Vagina (tissue), 2 donors: ENCODE measurements at places on chromosomes 16 and 17. TPM values are rescaled to one million over a fixed set of nuclear protein-coding genes. Genes with fewer than 3 reads are reported as not detected.

The ABCC3 gene
- 47.6 TPM for total RNA-seq

DNA sequence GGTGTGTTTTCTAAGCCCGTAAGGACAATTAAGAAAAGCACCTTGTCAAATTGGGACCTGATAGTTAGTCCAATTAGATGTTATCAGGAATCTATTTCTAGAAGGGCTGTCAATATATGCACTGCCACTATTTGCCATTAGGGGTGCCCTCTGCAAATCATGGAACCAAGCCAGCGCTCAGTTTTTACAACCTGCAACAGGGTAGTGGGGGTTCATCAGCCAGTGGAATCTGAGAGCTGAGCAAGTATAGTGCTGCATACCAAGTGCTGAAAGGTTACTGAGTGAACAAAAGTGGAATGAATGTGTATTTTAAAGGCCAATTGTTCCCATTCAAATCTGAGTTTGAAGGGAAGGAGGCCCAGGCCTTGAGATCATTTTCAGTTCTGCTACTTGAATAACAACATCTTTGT, 10.4 kb downstream of the PRR11 start:
- H3K36me3 ChIP-seq, result no peaks in the 10 kb centered on the region
- no peaks in the 10 kb centered on the region for H3K27me3 ChIP-seq
- H3K4me3 ChIP-seq, result no peak overlapping the region
- no peak for DNase-seq

DNA sequence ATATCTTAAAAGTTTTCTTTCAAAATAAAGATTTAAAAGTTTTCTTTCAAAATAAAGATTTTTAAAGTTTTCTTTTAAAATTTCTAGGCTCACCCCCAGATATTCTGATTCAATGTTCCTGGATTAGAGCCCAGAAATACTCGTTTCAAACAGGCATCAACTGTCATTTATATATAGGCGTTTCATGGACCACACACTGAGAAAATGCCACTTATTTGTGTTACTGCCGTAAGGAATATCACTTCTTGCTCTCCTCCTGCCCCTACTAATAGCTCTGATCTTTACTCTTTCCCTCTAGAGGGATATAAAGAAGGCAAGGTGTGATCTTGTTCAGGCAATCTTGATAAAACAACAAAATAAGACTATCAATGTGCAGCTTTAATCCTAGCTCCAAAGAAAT, 1324.1 kb downstream of the CDH8 start:
- no peak for DNase-seq

DNA sequence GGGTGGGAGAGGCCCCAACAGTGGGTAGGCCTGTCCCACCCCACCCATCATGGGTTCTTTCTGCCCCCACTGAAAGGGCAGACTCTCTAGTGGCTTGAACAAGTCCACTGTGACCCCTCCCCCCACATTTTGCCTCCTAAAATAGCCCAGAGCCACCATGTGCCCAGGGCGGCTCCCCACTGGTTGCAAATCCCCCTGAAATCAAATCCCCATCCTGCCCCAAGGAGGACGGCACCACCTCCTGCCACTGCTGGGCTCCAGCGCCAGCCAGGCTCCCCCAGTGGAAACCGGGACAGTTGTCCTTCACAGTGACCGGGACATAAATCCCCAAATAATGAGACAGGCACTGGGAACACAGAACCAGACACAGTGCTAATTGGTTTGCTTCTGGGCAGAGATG, 20.5 kb downstream of the ZNF385C start:
- H3K36me3 ChIP-seq, result no peaks in the 10 kb centered on the region
- H3K4me3 ChIP-seq, result no peak overlapping the region
- H3K27me3 ChIP-seq, result peaks cover 1% of the 10 kb centered on the region
- no peak overlapping the region for H3K27ac ChIP-seq
- DNase-seq, result no peak
- H3K4me1 ChIP-seq, result no peaks in the 10 kb centered on the region

DNA sequence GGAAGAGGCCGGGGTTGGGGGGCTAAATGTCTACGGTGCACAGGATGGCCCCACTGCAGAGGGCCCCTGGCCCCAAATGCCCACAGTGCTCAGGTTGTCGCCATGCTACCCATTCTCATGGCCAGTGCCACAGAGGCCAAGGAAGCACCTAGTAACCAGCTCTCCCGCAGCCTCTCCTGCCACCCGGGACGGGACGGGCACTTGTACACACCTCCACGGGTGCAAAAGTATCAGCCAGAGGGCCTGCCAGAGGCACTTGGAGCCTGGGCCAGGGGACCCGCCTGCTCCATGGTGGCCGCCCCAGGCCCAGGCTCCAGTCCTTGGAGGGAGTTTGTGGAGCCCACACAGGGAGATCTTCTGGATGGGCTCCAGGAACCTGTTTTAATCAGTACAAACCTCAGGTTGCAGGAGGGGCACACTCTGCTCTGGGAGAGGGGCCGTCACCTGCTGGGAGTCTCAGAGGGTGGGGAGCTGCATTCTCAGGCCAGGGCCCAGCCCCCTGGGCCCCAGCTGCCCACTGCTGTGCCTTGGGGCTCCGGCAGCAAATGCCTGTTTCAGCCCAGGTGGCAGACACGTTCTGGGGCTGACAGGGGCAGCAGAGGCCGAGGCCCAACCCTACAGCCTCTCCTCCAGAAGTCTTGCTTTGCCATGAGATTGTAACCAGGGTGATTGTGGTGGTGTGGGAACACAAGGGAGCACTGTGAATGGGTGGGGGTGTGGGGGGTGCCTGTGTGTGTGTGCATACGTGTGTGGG, 7.9 kb downstream of the TPSD1 start:
- H3K4me3 ChIP-seq, result no peak overlapping the region
- DNase-seq, result no peak
- peaks cover 7% of the 10 kb centered on the region for H3K4me1 ChIP-seq
- H3K27ac ChIP-seq, result no peak overlapping the region
- no peaks in the 10 kb centered on the region for H3K36me3 ChIP-seq

GRCh38 chr17:41518789-41519449, at the start of gene KRT15:
TSS of gene KRT15 (minus strand) at chr17:41518890. CDS start at chr17:41518827, 63 bp downstream.
- peak within 1 kb of the TSS; percentile 42 for H3K4me3 ChIP-seq
- no peaks in the 10 kb centered on the region for H3K36me3 ChIP-seq
- peaks cover 30% of the 10 kb centered on the region for H3K4me1 ChIP-seq
- no peak within 1 kb of the TSS for H3K27ac ChIP-seq
- DNase-seq, result no peak

GRCh38 chr16:88472637-88473205, 19.6 kb downstream of the ZFPM1 start:
- H3K4me1 ChIP-seq, result peaks cover 8% of the 10 kb centered on the region
- H3K27ac ChIP-seq, result no peak overlapping the region
- no peak for DNase-seq
- no peaks in the 10 kb centered on the region for H3K27me3 ChIP-seq
- no peaks in the 10 kb centered on the region for H3K36me3 ChIP-seq

GRCh38 chr17:31788956-31789355, 70.1 kb downstream of the COPRS start:
- H3K36me3 ChIP-seq, result no peaks in the 10 kb centered on the region
- no peak overlapping the region for H3K4me3 ChIP-seq
- H3K4me1 ChIP-seq, result peaks cover 7% of the 10 kb centered on the region
- no peaks in the 10 kb centered on the region for H3K27me3 ChIP-seq
- DNase-seq, result no peak
- no peak overlapping the region for H3K27ac ChIP-seq

DNA sequence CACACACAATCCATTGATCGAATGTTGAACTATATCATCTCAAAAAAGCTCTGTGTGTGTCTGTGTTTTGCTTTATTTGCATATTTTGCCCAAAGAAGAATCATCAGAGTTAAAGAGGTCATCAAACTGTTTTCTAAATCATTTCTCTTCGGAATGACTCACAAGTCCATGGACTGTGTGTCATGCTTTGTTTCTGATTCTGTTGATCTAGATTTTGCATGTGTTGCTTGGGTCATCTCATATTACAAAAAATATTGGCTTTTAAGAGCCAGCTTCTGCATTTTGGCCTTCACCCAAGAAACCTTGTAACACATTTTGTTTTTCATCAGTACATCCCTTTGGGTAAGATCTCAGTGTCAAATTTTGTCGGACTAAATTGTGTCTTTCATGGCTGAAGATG, 471.2 kb upstream of the HSBP1 start:
- H3K27me3 ChIP-seq, result no peaks in the 10 kb centered on the region
- no peak for DNase-seq
- H3K36me3 ChIP-seq, result no peaks in the 10 kb centered on the region
- no peak overlapping the region for H3K4me3 ChIP-seq
- no peaks in the 10 kb centered on the region for H3K4me1 ChIP-seq
- H3K27ac ChIP-seq, result peak overlapping the region; percentile 13

DNA sequence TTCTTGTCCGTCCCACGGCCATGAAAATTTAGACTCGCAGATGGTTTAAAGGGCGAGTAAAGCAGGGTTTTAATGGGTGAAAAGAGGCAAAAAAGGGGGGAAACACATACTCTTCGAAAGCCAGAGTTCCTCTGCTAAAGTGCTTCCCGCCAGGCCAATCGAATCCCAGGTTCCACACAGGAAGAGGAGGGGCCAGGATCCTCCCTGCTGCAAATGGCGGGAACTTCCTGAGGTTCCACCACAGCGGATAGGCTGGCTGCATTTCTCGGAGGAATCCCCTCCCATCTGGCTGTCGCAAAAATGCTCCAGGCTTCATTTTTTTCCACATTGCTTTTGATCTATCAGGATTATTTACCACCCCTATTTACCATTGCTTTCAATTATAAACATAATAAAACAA, 670.1 kb upstream of the CA10 start:
- H3K4me1 ChIP-seq, result no peaks in the 10 kb centered on the region
- no peak overlapping the region for H3K27ac ChIP-seq
- H3K4me3 ChIP-seq, result no peak overlapping the region
- H3K36me3 ChIP-seq, result no peaks in the 10 kb centered on the region
- H3K27me3 ChIP-seq, result no peaks in the 10 kb centered on the region
- DNase-seq, result no peak

The STH gene
- not detected for total RNA-seq

- no peaks in the 10 kb centered on the region for H3K36me3 ChIP-seq
- no peak for DNase-seq
- H3K27ac ChIP-seq, result no peak overlapping the region
- H3K4me1 ChIP-seq, result no peaks in the 10 kb centered on the region
- no peak overlapping the region for H3K4me3 ChIP-seq
Measured at GRCh38 chr16:54482892-54483574, 196.4 kb upstream of the IRX3 start.

- no peaks in the 10 kb centered on the region for H3K36me3 ChIP-seq
- H3K4me1 ChIP-seq, result no peaks in the 10 kb centered on the region
- no peaks in the 10 kb centered on the region for H3K27me3 ChIP-seq
- DNase-seq, result no peak
Measured at GRCh38 chr17:80468242-80468641, 8.2 kb downstream of the NPTX1 start.

DNA sequence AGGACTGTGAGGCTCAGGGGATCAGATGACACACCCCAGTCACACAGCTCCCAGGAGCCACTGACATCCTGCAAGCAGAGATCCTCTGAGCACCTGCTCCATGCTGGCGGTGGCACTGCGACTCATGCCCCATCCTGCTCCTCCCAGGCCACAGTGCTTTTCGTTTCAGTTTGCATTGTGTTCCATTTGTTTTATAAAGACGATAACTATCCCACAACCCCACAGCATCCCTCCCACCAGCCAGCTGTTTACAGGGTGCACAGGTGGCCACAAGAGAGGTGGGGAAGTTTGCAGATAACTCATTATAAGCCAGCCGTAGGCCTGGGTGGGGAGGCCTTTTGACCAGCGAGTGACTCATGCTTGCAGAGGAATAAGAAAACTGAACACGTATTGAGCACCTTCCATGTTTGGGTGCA, 28.2 kb downstream of the BCO1 start:
- no peak for DNase-seq
- no peaks in the 10 kb centered on the region for H3K36me3 ChIP-seq
- no peaks in the 10 kb centered on the region for H3K27me3 ChIP-seq
- H3K4me1 ChIP-seq, result peaks cover 18% of the 10 kb centered on the region

The SLC25A39 gene
- 93.1 TPM for total RNA-seq

The C17orf78 gene
- not detected for total RNA-seq

DNA sequence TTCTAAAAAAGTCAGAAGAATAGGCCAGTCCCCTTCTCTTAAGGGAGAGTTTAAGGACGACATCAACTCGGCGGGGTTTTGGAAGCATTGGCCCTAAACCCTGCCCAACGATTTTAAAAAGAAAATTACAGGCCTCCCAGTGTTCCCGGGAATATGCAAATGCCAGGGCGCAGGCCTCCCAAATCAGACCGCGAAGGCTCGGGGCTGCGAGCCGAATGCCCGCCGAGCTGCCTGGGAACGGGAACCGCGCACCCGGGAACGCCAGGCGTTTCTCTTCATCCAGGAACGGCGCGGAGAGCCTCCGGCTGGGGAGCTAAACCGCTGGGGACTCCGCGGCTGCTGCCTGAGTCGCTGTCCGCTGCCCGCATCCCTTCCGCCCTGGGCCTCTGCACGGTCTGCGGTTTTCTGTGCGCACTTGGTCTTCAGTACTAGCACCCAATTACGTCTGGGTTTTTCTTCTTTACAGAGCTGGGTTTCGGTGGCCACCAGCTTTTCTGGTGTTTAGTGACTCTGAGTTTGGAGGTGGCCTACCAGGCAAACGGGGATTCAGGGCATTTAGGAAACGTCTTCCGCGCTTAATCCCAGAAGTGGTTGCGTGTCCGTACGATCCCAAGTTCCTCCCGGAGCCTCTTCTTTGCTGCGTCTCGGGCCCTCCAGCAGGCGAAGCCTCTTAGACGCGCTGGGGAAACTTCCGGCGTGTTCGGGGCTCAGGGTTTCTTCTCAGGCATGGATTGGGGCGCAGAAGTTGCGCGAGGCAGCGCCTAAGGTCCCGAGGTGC, 5.7 kb downstream of the IRX5 start:
- H3K27ac ChIP-seq, result no peak overlapping the region
- peak overlapping the region; percentile 29 for H3K4me3 ChIP-seq
- no peak for DNase-seq
- H3K36me3 ChIP-seq, result no peaks in the 10 kb centered on the region
- peaks cover 25% of the 10 kb centered on the region for H3K4me1 ChIP-seq

DNA sequence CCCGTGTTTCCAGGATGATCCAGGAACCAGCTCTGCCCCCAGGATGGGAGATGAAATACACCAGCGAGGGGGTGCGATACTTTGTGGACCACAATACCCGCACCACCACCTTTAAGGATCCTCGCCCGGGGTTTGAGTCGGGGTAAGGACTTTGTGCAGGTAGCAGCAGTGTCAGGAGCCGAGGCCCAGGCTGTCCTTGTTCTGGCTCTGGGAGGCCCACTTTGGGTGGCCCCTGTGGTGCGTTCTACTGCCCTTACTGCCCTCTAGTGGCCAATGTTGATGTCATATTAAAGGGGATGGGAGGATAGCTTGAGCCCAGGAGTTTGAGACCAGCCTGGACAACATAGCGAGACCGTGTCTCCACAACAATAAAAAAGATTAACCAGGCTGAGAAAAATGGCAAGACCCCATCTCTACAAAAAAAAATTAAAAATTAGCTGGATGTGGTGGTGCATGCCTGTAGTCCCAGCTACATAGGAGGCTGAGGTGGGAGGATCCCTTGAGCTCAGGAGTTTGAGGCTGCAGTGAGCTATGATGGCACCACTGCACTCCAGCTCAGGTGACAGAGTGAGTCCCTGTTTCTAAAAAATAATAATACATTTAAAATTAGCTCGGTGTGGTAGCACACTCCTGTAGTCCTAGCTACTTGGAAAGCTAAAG, 20.9 kb upstream of the CLEC18A start:
- H3K27me3 ChIP-seq, result no peaks in the 10 kb centered on the region
- no peak for DNase-seq
- no peak overlapping the region for H3K27ac ChIP-seq
- no peaks in the 10 kb centered on the region for H3K36me3 ChIP-seq
- no peak overlapping the region for H3K4me3 ChIP-seq
- peaks cover 31% of the 10 kb centered on the region for H3K4me1 ChIP-seq

The PDP2 gene
- 14.0 TPM for total RNA-seq

The SOX15 gene
- total RNA-seq, result 44.4 TPM

GRCh38 chr16:15960124-15960971, 10.9 kb downstream of the ABCC1 start:
- DNase-seq, result no peak
- H3K4me3 ChIP-seq, result no peak overlapping the region
- H3K36me3 ChIP-seq, result no peaks in the 10 kb centered on the region
- H3K27me3 ChIP-seq, result no peaks in the 10 kb centered on the region
- H3K27ac ChIP-seq, result peak overlapping the region; percentile 19
- H3K4me1 ChIP-seq, result peaks cover 57% of the 10 kb centered on the region
